ENCODE measurements at places on chromosomes 12 and 14. TPM values are rescaled to one million over a fixed set of nuclear protein-coding genes. Genes with fewer than 3 reads are reported as not detected.
A peak's percentile ranks its signal among the peaks of the same experiment; 100 is the strongest.

DNA sequence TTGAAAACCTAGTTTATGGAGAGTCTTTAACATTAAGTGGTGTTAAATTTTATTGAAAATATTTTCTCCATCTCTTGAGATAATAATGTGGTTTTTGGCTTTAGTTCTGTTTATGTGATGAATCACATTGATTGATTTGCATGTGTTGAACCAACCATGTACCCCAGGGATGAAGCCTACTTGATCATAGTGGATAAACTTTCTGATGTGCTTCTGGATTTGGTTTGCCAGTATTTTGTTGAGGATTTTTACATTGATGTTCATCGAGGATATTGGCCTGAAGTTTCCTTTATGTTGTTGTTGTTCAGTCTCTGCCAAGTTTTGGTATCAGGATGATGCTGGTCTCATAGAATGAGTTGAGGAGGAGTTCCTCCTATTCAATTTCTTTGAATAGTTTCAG, 222.6 kb downstream of the ADAMTS20 start:
- H3K27me3 ChIP-seq: no peaks in the 10 kb centered on the region
- no peak overlapping the region for H3K27ac ChIP-seq
- DNase-seq: no peak
- H3K36me3 ChIP-seq: no peaks in the 10 kb centered on the region

DNA sequence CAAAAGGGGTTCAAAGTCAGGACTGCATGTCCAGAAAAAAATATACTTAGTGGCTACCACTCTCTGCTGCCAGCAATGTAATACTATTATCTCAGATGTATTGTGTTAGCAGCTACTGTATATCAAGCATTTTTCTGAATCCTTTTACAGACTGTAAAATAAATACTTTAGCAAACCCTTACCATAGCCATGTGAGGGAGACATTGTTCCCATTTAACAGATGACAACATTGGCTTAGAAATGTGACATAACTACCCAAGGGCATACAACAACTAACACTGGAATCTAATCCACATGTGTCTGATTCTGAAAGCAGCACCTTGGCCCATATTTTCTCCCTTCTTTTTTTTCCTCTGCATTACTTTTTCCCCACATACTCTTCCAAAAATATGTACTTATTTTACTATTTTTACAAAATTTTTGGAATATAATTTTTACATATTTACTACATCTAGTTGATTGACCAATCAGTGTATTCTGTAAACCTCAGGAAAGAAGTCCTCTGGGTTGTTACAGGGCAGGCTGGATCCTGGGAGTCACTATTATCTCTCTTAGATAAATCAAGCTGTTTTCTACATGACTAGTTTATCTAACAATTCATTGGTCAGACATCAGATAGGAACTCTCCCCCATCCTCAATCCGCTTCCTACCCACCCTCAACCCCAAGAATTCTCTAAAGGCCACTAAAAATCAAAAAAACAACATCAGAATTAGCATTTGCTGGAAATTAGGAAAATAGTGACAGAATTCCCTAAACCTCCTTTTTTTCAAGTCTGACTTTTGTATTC, 154.1 kb downstream of the BTG1 start:
- DNase-seq: no peak
- H3K4me3 ChIP-seq: no peak overlapping the region
- H3K27me3 ChIP-seq: no peaks in the 10 kb centered on the region
- H3K36me3 ChIP-seq: no peaks in the 10 kb centered on the region

CPNE6 gene
- not detected for total RNA-seq

JPH4 gene
- 0.27 TPM for total RNA-seq

DNA sequence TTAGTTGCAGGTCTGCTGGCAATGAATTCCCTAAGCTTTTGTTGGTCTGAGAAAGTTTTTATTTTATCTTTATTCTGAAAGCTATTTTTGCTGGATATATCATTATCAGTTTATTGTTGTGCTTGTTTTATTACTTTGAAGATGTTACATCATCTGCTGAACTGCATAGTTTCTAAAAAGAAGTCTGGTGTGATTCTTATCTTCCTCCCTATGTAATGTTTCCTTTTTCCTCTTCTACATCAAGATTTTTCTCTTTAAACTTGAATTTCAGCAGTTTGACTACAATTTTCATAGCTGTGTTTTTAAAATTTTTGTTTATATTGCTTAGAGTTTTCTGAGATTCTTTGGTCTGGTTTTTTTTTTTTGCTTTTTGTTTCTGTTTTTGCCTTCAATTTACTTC, 137.1 kb upstream of the PMCH start:
- H3K27ac ChIP-seq: no peak overlapping the region
- H3K36me3 ChIP-seq: no peaks in the 10 kb centered on the region
- DNase-seq: no peak
- no peaks in the 10 kb centered on the region for H3K27me3 ChIP-seq
- no peaks in the 10 kb centered on the region for H3K4me1 ChIP-seq

SYNDIG1L gene
- not detected for total RNA-seq

GRCh38 chr14:23002592-23002991, 7.4 kb downstream of the C14orf93 start:
- no peak overlapping the region for H3K27ac ChIP-seq
- no peak overlapping the region for H3K4me3 ChIP-seq
- DNase-seq: no peak

GON7 gene
- 10.3 TPM for total RNA-seq

DNA sequence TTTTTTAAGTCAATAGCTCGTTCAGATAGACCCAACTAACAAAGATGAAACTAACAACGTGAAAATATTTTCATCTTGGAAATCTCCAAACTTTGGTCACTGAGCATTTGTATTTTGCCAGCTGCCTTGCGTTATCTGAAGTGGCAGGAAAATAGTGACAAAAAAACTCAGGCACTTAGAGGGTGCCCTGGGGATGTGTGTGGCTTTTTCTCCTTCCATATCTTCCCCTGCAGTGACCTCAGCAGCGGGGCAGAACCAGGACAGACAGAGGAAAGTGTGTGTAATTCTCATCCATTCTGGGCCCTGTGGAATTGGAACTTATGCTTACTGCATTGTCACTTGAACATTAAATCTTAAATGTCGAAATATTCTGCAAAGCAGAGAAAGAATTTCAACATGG, 152.0 kb downstream of the BCAT1 start:
- no peak overlapping the region for H3K4me3 ChIP-seq
- no peak overlapping the region for H3K27ac ChIP-seq
- no peak for DNase-seq
- no peaks in the 10 kb centered on the region for H3K36me3 ChIP-seq
- no peaks in the 10 kb centered on the region for H3K27me3 ChIP-seq

SERPINA10 gene
- total RNA-seq: not detected

GRCh38 chr12:79444089-79444488, 246.7 kb downstream of the PAWR start:
- H3K27ac ChIP-seq: no peak overlapping the region
- H3K4me3 ChIP-seq: no peak overlapping the region
- no peaks in the 10 kb centered on the region for H3K27me3 ChIP-seq
- H3K4me1 ChIP-seq: no peaks in the 10 kb centered on the region

DNA sequence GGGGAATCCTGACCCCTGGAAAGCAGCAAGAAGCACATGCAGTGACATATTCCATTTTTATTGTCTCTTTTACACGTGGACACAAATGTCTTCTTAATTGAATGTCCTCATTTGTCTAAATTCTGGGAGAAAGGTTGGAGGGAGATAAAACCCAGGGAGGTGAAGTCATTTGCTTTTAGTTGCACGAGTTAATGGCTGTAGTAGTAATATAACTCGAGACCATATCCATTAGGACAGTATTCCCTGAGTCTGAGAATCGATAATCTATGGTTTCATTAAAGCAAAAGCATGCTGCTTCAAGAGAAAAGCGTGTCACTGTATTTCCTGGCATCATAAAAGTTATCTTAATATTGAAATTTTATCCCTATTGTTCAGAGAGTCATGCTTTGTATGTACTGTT, 216.0 kb upstream of the PELI2 start:
- H3K27me3 ChIP-seq: no peaks in the 10 kb centered on the region
- no peak for DNase-seq
- H3K27ac ChIP-seq: no peak overlapping the region
- H3K4me1 ChIP-seq: no peaks in the 10 kb centered on the region
- no peaks in the 10 kb centered on the region for H3K36me3 ChIP-seq
- H3K4me3 ChIP-seq: no peak overlapping the region

- no peak overlapping the region for H3K4me3 ChIP-seq
- DNase-seq: no peak
- no peak overlapping the region for H3K27ac ChIP-seq
- H3K36me3 ChIP-seq: no peaks in the 10 kb centered on the region
- H3K4me1 ChIP-seq: no peaks in the 10 kb centered on the region
Observed at GRCh38 chr14:23523229-23524016, 28.1 kb downstream of the ZFHX2 start.

- no peak overlapping the region for H3K4me3 ChIP-seq
- no peaks in the 10 kb centered on the region for H3K4me1 ChIP-seq
- no peak for DNase-seq
- H3K27ac ChIP-seq: peak overlapping the region; percentile 13
Observed at GRCh38 chr12:25377469-25378177, 126.9 kb upstream of the KRAS start.

OAS1 gene
- total RNA-seq: 10.3 TPM

- H3K27me3 ChIP-seq: no peaks in the 10 kb centered on the region
- DNase-seq: no peak
- peak overlapping the region; percentile 82 for H3K27ac ChIP-seq
Observed at GRCh38 chr14:92514844-92515514, 1.4 kb downstream of the RIN3 start.

GDF3 gene
- total RNA-seq: not detected

REP15 gene
- total RNA-seq: 6.7 TPM

- no peak overlapping the region for H3K4me3 ChIP-seq
- no peaks in the 10 kb centered on the region for H3K27me3 ChIP-seq
- H3K4me1 ChIP-seq: no peaks in the 10 kb centered on the region
- H3K27ac ChIP-seq: no peak overlapping the region
Observed at GRCh38 chr12:119479121-119479561, 114.4 kb upstream of the TMEM233 start.

GRCh38 chr14:86574051-86574777, 1044.3 kb downstream of the FLRT2 start:
- no peaks in the 10 kb centered on the region for H3K27me3 ChIP-seq
- H3K27ac ChIP-seq: no peak overlapping the region
- no peaks in the 10 kb centered on the region for H3K4me1 ChIP-seq
- no peak overlapping the region for H3K4me3 ChIP-seq
- H3K36me3 ChIP-seq: no peaks in the 10 kb centered on the region

PLA2G1B gene
- total RNA-seq: 1.2 TPM

ALG10B gene
- 5.3 TPM for total RNA-seq

DNA sequence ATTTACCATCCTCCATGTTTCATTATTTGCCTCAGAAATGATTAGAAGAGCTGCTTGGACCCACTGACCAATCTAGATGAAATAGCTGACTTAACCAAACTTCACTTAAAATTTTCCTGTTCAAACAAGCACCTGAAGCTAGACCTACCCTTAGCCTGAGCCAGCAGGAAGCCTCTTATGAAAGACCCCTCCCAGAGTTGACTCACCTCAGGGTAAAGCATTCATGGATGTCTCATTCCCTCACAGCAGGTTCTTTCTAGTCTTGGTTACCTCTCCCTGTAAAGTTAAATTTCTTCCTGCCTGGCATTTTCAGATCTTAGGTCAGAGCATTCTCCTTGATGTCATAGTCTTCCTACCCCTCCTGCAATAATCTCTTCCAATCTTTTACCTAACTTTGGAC, 1209.8 kb downstream of the FLRT2 start:
- H3K4me3 ChIP-seq: no peak overlapping the region
- DNase-seq: no peak
- no peaks in the 10 kb centered on the region for H3K36me3 ChIP-seq
- H3K27ac ChIP-seq: no peak overlapping the region

ERBB3 gene
- total RNA-seq: 2.2 TPM

PTCSC3 gene
- total RNA-seq: not detected

- DNase-seq: no peak
- H3K27me3 ChIP-seq: no peaks in the 10 kb centered on the region
- no peak overlapping the region for H3K27ac ChIP-seq
- H3K4me3 ChIP-seq: no peak overlapping the region
Observed at GRCh38 chr14:61368781-61369453, 47.5 kb downstream of the PRKCH start.

DNA sequence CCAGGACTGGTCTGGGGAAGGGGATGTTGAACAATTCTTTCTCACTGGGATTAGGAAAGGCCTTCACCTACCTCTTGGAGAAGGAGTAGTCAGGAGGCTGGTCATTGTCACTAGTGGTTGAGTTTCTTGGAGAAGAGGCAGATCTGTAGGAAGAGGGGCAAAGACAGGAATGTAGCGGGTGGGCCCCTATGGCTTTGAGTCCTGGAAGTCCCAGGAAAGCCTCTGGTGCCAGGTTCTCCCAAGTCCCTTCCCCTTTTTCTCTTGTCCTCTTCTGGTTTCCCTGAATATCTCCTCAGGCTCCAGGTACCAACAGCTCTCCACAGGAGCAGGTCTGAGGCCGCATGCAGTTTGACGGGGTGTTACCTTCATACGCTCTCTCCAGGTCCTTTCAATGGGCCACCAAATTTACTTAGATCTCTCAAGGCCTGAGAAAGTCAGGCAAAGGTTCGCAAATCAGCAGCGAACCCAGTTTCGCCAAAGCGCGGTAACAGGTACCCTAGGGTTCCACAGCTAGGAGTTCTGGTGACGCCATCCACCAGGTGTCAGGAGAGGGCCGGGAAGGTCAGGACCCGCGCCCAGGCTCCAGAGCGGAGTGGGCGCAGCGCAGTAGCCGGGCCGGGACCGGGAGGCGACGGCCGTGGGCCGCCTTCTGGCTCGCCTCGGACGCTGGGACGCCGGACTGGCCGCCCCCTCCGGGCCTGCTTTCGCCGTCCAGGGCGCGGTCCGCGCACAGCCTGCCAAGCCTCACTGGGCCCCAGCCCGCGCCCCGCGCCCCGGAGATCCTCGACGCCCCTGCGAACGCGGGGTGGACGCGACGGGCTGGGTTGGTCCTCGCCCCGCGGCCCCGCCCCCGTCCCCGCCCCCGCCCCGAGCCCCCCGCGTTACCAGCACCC, 795 bp downstream of the SMAGP start:
- peak; percentile 44 for DNase-seq
- H3K27me3 ChIP-seq: no peaks in the 10 kb centered on the region
- peaks cover 20% of the 10 kb centered on the region for H3K4me1 ChIP-seq
- H3K27ac ChIP-seq: peak overlapping the region; percentile 85
- no peaks in the 10 kb centered on the region for H3K36me3 ChIP-seq

DNA sequence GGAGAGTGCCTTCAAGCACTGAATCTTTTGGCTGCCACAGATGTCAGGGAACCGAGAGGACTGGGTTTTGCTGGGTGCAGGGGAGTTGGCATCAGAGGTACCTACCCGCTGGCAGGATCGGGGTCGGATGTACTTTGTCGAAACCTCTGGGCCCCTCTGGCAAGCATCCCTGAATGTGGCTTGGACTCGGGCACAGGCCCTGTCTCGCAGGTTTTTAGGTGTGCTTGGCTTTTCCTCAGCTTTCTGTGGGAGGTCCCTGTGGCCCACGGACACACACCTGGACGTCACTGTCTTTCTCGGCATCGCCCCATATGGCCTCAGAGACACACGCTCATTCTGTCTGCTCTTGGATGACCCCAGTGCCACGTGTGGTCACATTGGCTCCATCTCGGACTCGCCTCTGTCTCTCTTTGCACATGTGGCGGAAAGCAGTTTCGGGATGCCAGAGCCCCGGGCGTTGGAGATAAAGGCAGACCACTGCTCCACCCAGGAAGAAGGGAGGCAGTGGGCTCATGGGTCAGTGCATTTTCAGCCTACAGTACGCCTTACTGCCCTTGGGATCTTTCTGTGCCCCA, 769.6 kb upstream of the ALG10B start:
- H3K4me3 ChIP-seq: no peak overlapping the region
- no peaks in the 10 kb centered on the region for H3K4me1 ChIP-seq
- no peaks in the 10 kb centered on the region for H3K36me3 ChIP-seq
- H3K27me3 ChIP-seq: no peaks in the 10 kb centered on the region

All from heart left ventricle (tissue), 16 donors.